Ovary (tissue), 10 donors: ENCODE measurements at places on chromosomes 4 and X.

DNA sequence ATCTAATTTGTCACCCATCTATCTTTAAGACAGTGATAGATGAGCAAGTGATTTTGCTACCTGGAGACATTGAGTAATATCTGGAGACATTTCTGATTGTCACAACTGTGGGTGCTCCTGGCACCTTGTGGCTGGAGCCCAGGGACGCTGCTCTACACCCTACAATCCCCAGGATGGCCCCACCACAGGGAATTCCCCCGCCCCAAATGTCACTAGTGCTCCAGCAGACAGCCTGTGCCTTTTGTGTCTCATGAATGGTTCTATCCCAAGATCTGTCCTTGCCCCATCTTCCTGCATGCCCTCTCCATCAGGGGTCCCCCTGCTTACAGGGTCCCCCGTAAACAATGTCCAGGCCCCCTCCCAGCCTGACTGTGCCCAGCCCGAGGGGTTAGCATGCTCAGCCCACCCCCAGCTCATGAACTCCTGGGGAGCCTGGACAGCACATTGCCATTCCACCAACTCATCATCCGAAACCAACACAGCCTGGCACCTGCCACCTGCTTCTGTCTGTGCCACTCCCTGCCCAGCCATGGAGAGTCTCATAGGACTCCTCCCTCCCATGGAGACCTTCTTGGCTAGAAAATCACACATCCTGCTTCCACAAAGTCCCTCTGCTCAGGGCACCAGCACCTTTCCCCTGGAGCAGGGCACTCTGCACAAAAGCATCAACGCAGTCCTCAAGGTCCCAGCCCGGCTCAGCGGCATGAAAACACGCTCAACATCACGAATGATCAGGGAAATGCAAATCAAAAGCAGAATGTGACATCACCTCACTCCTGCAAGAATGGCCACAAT is 5.7 kb downstream of the P2RY8 start:
- DNase-seq, result no peak

GRCh38 chr4:98411731-98412130 is 150.5 kb downstream of the RAP1GDS1 start:
- DNase-seq, result no peak

DNA sequence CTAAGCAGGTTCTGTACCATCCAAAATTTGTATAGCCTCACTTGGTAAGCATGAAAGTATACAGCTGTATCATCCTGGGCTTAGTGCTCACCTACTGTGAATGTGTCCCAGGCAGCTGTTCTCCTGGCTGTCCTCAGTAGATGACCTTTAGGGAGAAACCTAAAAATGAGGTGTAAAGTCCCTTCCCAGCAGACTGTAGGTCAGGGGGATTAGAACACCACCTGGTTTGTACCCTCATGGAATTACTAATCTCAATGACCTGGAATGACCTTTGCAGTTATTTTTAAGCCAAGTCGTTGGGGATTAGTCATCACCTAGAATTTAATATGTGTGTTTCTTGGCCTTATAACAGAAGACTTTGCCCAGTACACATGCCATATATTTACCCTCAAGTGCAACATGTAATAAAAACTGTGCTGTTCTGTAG is 39.1 kb upstream of the MBTPS2 start:
- DNase-seq, result no peak

DNA sequence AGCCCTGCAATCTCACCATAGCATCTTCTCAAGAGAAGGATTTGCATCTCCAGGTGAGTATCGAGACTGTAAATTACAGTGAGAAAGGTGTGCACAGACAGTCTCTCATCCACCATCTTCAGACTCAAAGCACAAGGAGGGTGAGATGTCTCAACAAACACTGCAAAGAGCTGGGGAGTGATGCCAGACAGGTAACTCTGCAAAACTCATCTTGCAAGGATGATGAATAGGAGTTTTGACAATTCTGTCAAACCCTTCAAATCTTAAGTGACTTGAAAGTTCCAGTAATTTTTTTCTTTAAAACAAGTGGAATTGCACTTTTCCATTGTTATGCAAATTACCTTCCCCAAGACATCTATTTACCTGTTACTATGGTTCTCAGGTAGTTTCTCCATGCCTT is 277.2 kb upstream of the VCX3A start:
- no peak for DNase-seq

DNA sequence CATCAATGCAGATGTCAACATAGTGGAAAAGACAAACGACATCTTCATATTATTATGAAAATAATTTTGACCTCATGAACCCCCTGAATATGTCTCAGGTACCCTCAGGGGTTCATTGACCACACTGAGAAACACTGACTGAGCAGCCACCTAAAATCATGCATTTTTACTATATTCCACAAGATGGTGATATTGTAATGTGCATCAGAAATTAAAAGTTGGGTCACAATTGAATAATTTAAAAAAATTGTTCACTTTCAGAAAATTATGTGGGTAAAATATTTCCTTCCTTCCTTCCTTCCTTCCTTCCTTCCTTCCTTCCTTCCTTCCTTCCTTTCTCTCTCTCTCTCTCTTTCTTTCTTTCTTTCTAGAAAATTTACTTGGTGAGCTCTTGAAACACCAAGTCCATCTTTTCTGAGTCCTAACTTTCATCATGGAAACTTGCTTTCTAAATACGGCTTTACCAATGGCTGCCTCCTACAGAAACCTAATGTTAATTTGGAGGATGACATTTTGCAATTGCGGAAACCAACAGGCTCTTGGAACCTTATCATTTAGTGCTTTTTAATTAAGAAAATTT is 103.6 kb downstream of the RTL3 start:
- no peak for DNase-seq

GRCh38 chrX:24341795-24342194 is 18.6 kb upstream of the SUPT20HL1 start:
- DNase-seq, result no peak

GRCh38 chr4:184548316-184548647 is 73.9 kb upstream of the IRF2 start:
- DNase-seq, result no peak

DNA sequence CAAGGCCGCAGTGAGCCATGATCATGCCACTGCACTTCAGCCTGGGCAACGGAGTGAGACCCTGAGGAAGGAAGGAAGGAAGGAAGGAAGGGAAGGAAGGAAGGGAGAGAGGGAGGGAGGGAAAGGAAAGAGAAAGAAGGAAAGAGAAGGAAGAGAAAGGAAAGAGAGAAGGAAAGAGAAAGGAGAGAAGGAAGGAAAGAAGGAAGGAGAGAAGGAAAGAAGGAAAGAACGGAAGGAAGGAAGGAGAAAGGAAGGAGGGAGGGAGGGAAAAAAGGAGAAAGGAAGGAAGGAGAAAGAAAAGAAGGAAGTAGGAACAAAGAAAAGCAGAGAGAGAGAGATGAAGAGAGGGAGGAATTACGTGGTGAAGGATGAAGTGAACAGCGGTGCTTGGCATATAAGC is 30.4 kb downstream of the PRPS1 start:
- DNase-seq, result no peak

GRCh38 chr4:85445050-85445639 is 29.8 kb upstream of the ARHGAP24 start:
- no peak for DNase-seq

DNA sequence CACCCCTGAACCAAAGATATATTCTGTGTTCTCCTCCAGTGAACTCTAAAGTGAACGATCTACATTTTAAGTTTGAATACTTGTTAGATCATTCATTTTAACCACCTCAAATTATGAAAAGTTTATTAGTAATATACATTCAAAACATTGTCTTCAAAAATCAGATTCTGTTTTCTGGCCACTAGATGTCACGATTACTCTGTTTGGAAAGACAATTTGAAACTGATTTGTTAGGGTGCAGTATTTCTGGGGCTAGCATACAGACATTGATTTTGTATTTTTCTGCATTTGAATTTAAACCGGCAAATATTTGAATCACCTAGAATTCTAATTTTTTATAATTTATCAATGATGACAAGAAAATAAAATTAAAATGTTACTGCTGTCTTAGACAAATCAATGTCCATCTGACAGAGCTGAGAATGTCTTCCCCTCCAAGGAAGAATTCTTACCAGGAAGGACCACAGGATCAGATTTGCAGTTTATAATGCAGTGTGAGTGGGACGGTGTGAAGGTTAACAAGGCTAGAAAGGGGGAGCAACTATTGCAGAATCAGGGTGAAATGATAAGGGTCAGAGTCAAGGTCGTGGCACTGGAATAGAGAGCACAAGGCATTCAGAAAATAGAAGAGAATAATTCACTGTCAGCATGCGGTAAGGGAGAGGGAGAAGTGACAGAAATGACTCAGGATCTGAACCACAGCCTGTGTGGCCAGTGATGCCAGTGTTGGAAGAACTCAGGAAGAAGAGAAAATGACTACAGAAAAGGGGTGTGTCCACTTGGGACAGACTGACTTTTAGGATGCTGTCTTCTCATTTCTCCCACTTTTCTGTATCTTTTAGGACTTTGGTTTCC is 91.6 kb downstream of the ANXA10 start:
- DNase-seq, result no peak

DNA sequence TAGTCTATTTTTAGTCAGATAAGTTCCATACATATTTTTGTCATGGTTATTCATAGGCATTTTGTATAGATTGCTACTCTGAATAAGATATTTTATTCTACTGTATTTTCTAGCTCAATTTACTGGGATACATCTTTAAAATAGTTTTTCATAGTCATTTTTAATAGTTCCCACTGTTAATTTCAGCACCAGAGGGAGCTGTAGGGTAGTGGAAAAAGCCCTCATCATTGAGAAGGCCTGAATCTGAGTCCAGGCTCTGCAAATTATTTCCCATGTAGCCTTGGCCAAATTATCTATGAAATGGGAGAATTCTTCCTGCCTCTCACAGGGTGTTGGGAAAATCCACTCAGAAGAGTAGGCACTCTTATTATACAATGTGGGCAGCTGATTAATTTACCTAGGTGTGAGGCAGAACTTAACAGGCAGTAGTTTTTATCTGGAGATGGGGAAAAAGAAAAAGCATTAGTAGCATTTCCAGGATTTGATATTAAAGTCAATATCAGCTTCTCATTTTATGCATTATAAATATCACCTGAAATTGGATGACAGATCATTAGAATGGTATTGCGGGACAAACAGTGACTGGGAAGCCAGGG is 102.9 kb upstream of the PAQR3 start:
- no peak for DNase-seq

DNA sequence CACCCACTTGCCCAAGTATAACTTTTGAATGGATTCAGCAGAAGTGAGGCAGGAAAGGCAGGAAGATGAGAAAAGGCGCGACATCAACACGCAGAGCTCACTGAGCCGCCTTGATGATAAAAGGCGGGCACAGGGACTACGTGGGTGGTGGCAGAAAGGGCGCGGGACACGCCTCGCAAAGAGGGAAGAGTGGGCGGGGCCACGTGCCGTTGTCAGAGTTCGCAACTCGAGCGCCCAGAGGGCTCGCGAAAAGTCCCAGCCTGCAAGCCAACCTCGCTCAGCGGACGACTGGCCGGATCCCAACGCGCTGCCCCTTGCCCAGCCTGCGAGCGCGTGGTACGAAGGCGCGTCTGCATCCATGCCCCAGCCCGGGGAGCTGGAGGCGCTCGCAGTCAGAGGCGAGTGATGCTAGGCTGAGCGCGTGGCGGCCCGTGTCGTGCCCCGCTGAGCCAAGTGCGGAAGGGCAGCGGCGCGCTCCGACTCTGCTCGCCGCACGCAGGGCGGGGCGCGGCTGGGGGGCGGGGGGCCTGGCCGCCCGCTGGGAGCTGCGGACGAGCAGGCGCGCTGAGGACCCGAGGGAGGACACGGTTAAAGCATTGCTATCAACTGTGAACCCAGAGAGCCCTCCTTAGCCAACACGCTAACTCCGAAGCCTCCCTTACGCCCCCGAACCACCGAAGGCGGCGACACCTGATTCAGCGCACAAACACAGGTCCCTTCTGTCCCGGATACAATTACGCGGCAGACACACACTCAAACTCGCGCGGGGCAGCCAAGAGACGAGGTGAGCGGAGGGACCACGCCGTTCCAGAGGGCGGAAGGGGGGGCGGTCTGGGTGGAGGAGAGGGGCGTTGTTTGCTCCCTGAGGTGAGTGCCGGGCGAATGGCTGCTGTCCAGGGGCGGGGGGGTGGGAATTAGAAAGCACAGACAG is at the start of gene UGT8:
Gene UGT8 (plus strand): TSS at position 617 of the 931 bp plus-strand sequence. CDS start 24,074 bp downstream, outside the sequence.
- no peak for DNase-seq

GRCh38 chrX:68429216-68429615 is 4.1 kb downstream of the OPHN1 start:
- no peak for DNase-seq

DNA sequence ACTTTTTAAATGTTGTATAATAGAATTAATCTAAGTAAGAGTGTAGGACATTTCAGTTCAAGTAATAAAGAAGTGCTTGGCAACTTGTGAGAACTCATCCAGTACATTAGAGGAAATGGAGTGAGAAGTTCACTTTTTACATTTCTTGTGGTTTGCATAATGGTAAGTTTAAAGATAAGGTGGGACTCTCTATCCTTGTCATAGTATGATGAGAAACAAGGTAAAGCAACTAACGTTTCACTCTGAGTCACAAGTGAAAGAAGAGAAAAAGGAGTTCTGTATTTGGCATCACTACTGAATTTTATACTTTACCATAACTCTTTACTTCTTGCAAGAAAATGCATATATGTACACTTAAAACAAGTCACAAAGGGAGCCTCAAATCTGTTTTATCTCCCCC is 219.4 kb downstream of the SLC4A4 start:
- DNase-seq, result no peak

DNA sequence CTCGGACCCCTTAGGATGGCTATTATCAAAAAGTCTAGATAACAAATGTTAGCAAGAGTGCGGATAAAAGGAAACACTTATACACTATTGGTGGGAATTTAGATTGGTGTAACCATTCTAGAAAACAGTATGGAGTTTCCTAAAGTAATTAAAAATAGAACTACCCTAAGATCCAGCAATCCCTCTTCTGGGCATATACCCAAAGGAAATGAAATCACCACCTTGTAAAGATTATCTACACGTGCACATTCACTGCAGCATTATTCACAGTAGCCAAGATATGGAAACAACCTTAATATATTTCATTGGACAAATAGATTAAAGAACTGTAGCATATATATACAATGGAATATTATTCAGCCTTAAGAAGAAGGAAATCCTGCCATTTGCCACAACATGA is 462.4 kb downstream of the IQCM start:
- no peak for DNase-seq

- DNase-seq, result no peak
Observed at GRCh38 chr4:102779204-102779603, 18.4 kb upstream of the MANBA start.

DNA sequence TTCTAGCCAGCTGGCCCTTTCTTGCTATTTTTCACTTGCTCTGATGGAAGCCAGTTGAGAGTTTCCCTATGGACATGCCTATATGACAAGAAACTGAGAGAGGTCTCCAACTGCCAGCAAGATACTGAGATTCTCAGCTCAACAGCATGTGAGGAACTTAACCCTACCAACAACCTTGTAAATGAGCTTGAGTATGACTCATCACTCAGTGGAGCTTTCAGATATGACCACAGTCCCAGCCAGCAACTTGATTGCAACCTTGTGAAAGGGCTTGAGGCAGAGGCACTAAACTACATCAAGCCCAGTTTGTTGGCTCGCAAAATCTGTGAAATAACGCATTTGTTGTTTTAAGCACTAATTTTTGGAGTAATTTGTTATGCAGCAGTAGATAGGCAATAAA is 175.8 kb downstream of the COMMD8 start:
- DNase-seq, result no peak
